ENCODE measurements at places on chromosomes 4 and X. TPM values are rescaled to one million over a fixed set of nuclear protein-coding genes. Genes with fewer than 3 reads are reported as not detected.

DNA sequence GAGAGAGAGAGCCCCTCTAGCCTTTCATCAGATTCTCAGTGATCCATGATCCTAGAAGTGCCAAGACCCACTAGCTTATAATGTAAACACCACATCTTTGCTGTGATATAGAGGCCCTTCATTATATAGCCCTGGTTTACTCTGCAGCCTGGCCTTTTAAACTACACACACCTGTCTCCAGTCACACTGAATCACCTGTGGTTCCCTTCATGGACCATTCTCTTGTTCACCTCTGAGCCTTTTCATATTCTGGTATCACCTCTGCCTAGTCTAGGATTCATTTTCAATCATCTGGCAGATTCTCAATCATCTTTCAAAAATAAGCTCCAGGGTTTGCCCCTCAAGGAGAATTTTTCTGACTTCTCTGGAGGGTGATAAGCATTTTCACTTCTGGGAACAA lies 50.0 kb upstream of the CD40LG start:
- peak overlapping the region; percentile 72 for H3K4me3 ChIP-seq
- peak overlapping the region; percentile 93 for H3K27ac ChIP-seq
- peaks cover 12% of the 10 kb centered on the region for H3K27me3 ChIP-seq
- peaks cover 3% of the 10 kb centered on the region for H3K36me3 ChIP-seq
- H3K4me1 ChIP-seq = peaks cover 36% of the 10 kb centered on the region

DNA sequence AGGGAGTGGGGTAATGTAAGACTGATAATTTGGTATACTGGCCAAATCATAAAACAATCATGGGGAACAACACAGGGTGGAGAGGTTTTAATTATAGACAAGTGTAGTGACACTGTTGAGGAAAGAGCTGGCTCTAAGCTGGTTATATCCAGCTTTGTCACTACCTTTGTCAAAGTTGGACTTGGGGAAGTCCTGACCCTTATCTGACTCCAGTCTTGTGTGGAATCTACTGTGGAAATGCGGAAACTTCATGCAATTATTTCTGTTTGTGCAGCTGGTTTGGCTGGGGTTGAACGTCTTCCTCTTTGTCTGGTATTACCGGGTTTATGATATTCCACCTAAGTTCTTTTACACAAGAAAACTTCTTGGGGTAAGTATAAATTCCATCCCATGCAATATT lies 2.0 kb downstream of the CYBB start:
- no peak for DNase-seq
- H3K27me3 ChIP-seq = peaks cover 11% of the 10 kb centered on the region
- H3K4me3 ChIP-seq = no peak overlapping the region
- no peak overlapping the region for H3K27ac ChIP-seq

GRCh38 chrX:146363919-146364318 lies 445.7 kb upstream of the CXorf51B start:
- DNase-seq = no peak
- H3K4me1 ChIP-seq = no peaks in the 10 kb centered on the region
- H3K36me3 ChIP-seq = peaks cover 1% of the 10 kb centered on the region
- H3K27ac ChIP-seq = no peak overlapping the region

GRCh38 chr4:55031158-55031557 lies 94.2 kb downstream of the KDR start:
- no peak for DNase-seq
- no peak overlapping the region for H3K27ac ChIP-seq
- no peak overlapping the region for H3K4me3 ChIP-seq
- peaks cover 15% of the 10 kb centered on the region for H3K27me3 ChIP-seq
- no peaks in the 10 kb centered on the region for H3K36me3 ChIP-seq

GRCh38 chr4:66059136-66059535 lies 388.8 kb upstream of the EPHA5 start:
- no peak overlapping the region for H3K27ac ChIP-seq
- no peaks in the 10 kb centered on the region for H3K27me3 ChIP-seq
- DNase-seq = no peak
- no peak overlapping the region for H3K4me3 ChIP-seq

GRCh38 chr4:123349421-123350190 lies 47.0 kb upstream of the SPRY1 start:
- no peak for DNase-seq
- H3K36me3 ChIP-seq = no peaks in the 10 kb centered on the region
- H3K4me1 ChIP-seq = peaks cover 5% of the 10 kb centered on the region
- H3K27ac ChIP-seq = no peak overlapping the region

DNA sequence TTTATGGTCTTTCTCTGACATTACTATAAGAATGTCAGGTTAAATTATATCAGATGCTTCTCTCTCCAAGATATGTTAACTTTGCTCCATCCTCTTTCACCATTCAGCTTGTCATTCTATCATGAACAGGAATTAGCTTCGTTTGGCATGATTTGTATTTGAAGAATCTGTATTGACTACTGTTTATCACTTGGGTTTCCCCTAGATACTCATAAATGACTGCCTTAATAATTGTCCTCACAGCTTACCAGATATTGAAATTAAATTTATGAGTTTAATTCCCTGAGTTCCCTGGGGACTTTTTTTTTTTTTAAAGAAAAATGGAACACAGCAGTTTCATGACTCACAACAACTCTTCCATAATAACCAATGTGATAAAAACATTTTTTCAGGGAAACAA lies 76.2 kb upstream of the EOLA2 start:
- H3K27me3 ChIP-seq = peaks cover 21% of the 10 kb centered on the region
- no peak overlapping the region for H3K27ac ChIP-seq
- H3K4me3 ChIP-seq = no peak overlapping the region
- H3K4me1 ChIP-seq = no peaks in the 10 kb centered on the region
- DNase-seq = no peak

HSD17B13 gene
- 0.14 TPM for total RNA-seq

RAP2C gene
- 43.4 TPM for total RNA-seq

GPRIN3 gene
- 32.3 TPM for total RNA-seq

PAGE2B gene
- total RNA-seq = 1.1 TPM

GRCh38 chr4:82801910-82802521 lies 3.4 kb upstream of the SCD5 start:
- H3K4me3 ChIP-seq = no peak overlapping the region
- no peak overlapping the region for H3K27ac ChIP-seq
- DNase-seq = no peak
- peaks cover 10% of the 10 kb centered on the region for H3K4me1 ChIP-seq

Data from activated T-cell treated with anti-CD3 and anti-CD28 coated beads, Interleukin-2, amount 50 U/mL, for 72 hours (primary cell).